Activated T-cell treated with anti-CD3 and anti-CD28 coated beads for 48 hours (primary cell): ENCODE measurements at places on chromosomes 5 and 9.

- no peak for DNase-seq
Observed at GRCh38 chr5:79954620-79955019, 36.4 kb downstream of the MTX3 start.

- peak; percentile 55 for DNase-seq
Observed at GRCh38 chr5:141326088-141326854, 4.0 kb upstream of the PCDHGA1 start.

GRCh38 chr9:79694676-79695400, 123.1 kb downstream of the TLE4 start:
- DNase-seq = no peak

GRCh38 chr9:3348169-3348568, 177.6 kb downstream of the RFX3 start:
- no peak for DNase-seq

DNA sequence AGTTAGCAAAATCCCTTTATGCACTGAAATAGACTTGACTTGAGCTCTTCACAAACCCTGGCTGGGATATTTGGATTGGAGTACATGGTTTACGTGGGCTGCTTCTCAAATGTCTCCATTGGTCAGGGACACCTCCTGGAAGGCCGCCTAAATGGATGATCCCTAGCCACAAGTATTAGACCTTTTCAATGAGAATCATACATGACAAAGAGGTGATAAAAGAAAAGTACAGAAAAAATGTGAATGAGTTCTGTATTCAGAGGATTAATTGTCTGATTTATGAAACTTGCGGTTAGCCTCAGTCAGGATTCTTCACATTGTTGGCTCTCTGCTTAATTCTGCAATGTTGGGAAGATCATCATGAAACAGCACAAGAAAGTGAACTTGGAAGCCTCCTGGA, 752.8 kb upstream of the ADAMTS16 start:
- no peak for DNase-seq

- DNase-seq = no peak
Observed at GRCh38 chr9:14344941-14345353, 31.0 kb upstream of the NFIB start.

DNA sequence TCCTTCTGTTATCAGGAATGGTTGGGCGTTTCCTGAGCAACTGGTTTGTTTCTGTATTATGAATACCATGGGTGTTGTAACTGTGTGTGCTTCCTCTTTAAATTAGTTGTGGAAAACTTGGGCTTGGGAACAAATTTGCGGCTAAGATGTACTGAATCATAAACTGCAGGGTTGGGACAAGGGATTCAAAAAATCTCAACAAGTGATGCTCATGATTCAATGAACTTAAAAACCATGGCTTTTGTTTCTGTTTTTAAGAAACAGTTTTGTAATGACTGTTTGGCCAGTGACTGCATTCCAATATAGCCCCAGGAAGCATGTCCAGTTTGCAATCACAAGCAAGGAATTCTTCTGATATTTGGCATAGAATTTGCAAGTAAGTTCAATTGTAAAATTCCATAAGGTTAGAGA, 657.5 kb upstream of the WWC1 start:
- DNase-seq = no peak

- DNase-seq = no peak
Observed at GRCh38 chr5:113022661-113023060, 46.1 kb downstream of the DCP2 start.

DNA sequence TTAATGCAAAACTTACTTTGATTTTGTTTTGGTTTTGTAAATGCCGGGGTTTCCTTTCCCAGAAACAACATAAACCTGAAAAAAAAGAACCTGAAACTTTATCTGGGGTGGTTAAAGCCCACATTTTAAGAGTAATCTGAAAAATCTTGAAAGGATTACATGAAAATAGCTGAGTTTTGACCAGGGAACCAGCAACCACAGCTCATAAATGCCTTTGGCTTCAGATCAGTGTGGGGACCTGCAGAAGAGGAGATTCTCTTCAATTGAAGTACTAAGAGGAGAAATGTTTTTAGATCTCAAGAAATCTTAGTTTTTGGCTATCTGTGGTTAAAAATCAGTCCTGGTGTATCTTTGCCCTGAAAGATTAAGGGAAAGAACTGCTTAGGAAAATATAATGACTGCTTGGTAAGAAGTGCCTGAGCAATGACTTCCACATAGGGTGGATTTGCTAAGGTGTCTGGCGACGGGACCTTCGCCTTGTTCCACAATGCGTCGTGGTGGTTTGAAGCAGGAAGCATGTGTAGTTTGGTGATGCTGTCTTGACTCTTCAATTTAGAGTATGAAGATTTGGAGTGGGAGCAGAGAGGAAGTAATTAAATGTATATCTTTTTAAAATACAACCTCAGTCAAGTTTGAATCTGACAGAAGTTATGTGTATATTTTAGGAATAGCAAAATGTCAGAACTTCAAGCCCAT, 186.5 kb downstream of the MAN2A1 start:
- no peak for DNase-seq

- no peak for DNase-seq
Observed at GRCh38 chr9:95607507-95607906, 90.7 kb upstream of the PTCH1 start.

- no peak for DNase-seq
Observed at GRCh38 chr9:84839541-84839940, 170.0 kb downstream of the NTRK2 start.

DNA sequence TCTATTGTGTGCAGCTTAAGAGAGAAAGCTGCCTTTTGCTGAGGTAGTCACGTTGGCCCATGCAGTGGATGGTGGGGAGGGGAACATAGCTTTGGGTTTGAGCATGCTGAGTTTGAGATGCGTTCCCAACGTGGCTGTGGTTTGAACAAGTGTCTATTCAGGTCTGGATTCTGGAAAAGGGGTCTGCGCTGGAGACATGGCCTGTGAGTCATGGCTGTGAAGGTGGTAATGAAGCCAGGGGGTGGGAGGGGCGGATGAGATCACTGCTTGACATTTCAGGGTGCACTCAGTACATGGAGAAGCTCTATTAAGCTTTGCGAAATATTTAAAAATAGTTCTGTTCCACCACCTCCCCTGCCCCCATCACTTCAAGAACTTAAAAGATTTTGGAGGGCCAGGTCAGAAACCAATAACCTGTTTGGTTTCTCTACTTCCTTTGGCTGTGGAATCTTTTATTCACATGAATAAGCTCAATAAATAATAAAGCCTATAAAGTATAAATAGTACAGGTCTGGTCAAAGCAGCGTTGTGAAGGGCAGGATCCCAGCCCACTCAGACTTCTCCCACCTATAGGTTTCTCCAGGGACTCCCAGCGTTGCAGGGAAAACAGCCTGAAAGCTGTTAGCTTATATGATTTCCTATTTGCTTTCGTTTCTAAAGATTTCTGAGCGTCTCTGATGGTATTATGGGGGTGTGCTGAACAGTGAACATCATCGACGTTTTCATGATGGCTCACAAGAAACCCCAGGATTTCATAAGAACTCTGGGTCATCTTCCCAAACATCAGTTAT, 189.9 kb downstream of the NSG2 start:
- no peak for DNase-seq

DNA sequence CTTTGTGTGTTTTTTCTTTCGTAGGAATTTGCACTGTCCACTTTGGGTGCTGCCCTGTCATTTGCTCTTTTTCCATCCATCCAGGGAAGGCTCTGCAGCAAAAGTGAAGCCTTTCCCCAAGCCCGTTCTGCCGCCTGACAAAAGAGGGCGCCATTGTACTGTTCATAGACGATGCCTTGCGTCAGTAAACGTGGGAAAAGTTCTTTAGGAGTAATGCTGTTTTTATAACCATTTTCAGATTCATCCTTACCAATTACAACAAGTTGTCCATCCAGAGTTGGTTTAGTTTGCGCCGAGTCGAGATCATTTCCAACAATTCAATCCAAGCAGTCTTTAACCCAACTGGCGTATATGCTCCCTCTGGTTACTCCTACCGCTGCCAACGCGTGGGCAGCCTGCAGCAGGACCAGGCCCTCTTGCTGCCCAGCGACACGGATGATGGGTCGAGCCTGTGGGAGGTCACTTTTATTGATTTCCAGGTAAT, 34.3 kb upstream of the RPS23 start:
- peak; percentile 29 for DNase-seq

DNA sequence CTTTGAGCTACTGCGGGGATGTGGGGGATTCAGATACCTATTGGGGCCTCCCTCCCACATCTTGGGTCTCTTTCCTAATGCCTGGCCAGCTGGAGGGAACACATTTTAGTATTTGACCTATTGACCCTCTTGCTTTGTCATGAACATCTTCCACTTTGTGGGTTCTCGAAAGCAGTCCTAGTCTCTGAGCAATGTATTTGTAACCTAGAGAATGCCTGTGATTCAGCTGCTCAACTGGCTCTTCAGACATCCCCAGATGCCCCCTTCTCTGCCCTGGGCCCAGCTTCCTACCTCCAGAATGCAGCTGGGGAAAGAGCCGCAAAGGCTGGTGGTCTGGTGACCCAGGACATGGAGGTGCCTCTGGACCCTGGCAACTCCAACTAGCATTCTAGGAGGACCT, 32.2 kb downstream of the APTX start:
- no peak for DNase-seq

- DNase-seq = no peak
Observed at GRCh38 chr5:123751670-123752069, 239.7 kb downstream of the CSNK1G3 start.

- DNase-seq = no peak
Observed at GRCh38 chr5:8470489-8470888, 601.5 kb downstream of the MTRR start.

DNA sequence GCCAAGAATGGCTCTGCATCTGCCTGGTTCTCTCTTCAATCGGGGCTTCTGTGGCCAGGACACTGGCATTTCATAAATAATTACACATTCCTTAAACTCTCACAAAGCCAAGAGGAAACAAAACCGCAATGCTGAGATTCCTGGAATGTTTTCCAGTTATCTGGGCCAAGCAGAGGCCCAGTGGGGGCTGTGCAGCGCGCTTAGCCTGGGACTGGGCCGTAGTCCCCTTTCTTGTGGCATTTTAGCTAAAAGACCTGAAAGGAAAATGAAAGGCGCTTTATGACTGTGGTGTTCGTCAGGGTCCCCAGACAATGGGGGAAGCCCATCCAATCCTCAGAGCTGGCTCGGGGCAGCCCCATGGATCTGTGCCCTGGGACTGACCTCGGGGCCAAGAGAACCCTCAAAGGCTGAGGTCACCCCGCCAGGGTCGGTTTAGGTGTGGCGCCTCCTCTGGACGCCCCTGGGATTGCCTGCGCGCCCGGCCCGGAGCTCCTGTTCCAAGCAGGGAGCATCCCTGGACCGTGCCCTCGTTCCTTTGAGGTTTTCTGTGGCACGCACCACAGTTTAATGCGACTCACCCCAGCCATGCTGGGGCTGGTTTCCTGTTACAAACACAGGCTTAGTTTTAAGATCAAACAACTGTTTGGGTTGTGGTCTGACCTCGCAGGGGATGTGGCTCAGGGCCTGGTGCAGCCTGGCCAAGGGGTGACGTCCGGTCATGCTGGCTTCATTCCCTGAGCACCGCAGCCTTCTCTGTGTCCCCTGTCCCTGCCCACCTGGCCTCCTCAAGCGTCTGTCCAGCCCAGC, 51.5 kb upstream of the NKD2 start:
- peak; percentile 52 for DNase-seq

GRCh38 chr9:13279284-13280141, at the start of gene MPDZ:
Gene MPDZ (minus strand): TSS chr9:13279692. CDS start chr9:13250315, 29,377 bp downstream.
- no peak for DNase-seq

- DNase-seq = no peak
Observed at GRCh38 chr5:107808671-107809137, 138.0 kb upstream of the EFNA5 start.

DNA sequence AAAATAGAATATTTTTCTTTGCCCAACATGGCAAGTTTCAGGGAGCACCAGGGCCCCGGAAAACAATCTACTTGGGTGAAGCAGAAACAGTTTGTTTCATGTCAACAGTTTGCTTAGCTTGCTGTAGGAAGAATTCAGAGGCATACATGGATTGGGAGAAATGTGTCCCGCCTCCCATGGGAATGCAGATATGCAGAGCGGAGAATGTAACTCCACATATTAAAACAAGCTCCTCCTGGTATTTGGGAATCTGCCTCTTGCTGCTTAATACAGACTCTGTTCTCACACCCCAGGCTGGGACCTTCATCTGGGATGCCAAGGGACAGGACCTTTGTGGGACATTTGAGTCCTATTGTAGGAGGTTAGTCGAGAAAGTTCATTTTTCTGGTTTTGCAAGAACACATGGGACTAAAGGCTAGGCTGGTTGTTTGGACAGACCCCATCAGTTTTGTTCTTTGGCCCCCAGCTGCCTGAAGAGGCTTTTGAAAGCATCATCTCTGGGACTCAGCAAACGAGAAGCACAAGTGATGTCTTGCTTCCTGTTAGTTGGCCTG, 220.5 kb upstream of the ADRA1B start:
- no peak for DNase-seq

GRCh38 chr5:102539996-102540728, 41.4 kb upstream of the SLCO6A1 start:
- DNase-seq = no peak

GRCh38 chr5:6803981-6804550, 90.8 kb downstream of the TENT4A start:
- no peak for DNase-seq

DNA sequence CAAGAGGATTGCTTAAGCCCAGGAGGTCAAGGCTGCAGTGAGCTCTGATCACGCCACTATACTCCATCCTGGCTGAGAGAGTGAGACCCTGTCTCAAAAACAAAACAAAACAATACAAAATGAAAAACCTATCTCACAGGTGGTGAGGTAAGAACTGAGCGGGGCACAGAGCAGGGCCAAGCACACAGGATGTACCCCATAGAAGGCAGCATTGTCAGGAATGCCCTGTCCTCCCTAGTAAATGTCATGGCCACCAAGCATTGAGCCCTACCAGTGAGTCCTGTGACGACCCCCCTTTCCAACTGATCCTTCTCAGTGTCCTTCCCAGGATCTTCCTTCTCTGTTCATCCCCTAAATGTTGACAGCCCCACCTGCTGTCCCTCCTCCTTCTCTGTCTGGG, 44.6 kb upstream of the ALDH1B1 start:
- DNase-seq = no peak

- DNase-seq = peak; percentile 22
Observed at GRCh38 chr9:20356403-20357036, 265.8 kb downstream of the MLLT3 start.

GRCh38 chr5:59698207-59699178, 195.0 kb downstream of the PDE4D start:
- no peak for DNase-seq

GRCh38 chr5:93596676-93597490, 13.9 kb downstream of the NR2F1 start:
- no peak for DNase-seq

DNA sequence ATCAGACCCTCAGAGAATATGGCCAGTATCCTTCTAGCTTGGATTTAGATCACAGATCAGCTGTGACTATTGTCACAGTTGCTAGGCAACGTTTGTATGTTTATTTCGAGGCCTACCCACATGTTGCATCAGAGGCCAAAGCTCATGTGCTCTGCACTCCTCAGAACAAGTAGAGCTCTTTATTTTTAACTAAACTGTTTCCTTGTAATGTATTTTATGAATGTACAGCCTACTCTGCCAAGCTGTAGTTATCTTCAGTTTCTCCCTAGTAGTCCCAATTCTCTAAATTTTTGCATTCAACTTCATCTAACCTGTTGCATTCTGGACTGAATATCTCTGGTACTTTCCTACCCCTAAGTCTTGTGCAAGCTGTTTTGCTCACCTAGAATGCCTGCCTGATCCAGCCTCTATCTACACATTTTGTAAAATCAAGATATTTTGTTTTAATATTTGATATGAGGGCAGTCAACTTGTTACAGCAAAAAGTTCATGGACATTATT, 52.8 kb downstream of the CAST start:
- no peak for DNase-seq

GRCh38 chr5:18141222-18141621, 507.0 kb downstream of the TAF11L14 start:
- DNase-seq = no peak
